ENCODE measurements at places on chromosomes 13 and 19.
A peak's percentile ranks its signal among the peaks of the same experiment; 100 is the strongest.

DNA sequence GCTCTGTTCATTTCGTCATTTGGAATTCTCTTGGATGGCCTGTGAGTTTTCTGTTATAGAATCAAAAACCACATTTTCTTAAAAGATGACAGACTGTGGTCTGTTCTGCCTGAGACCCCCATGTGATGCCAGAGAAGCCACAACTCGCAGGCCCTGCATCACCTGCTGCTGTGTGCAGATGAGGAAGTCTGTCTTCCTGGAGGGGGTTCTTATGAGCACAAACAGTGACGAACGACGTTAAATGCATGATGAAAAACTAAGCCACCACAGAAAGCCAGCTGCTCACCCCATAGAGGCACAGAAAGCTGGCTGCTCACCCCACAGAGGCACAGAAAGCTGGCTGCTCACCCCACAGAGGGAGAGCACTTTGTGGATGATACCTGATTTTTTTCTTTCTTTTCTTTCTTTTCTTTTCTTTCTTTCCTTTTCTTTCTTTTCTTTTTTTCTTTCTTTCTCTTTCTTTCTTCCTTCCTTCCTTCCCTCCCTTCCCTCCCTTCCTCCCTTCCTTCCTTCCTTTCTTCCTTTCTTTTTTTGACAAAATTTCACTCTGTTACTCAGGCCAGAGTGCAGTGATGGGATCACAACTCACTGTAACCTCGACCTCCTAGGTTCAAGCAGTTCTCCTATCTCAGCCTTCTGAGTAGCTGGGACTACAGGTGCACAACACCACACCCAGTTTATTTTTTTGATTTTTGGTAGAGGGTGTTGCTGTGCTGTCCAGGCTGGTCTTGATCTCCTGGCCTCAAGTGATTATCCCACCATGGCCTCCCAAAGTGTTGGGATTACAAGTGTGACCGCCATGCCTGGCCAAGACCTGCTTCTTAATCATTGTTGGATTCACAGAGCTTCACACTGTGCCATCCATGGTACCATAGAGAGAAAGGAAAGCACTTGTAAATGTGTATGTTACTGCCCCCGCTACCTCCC, 1191.4 kb downstream of the UQCRFS1 start:
- DNase-seq, result no peak

DNA sequence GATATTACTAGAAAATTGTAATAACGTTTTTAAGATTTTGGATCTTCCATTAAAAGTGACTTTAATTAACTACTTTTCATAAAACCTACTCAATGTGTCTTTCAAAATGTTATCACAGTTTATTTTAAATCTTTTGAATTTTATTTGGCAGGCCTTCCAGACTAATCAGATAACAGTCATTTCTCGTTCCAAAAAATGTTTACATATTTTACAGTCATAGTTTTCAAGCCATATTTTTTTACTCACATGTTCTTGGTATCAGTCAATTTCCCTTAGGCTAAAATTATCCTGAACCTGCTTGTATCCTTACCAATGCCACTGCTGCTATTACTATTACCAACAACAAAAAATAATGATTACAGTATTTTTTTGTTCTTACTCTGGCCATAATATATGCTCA, 1783.5 kb downstream of the SLITRK5 start:
- DNase-seq, result no peak

GRCh38 chr13:42612021-42612765, 38.2 kb downstream of the TNFSF11 start:
- no peak for DNase-seq

GRCh38 chr19:11342429-11342828, 3.0 kb upstream of the RAB3D start:
- no peak for DNase-seq

GRCh38 chr13:46569456-46569855, 16.5 kb downstream of the LRCH1 start:
- DNase-seq, result no peak

DNA sequence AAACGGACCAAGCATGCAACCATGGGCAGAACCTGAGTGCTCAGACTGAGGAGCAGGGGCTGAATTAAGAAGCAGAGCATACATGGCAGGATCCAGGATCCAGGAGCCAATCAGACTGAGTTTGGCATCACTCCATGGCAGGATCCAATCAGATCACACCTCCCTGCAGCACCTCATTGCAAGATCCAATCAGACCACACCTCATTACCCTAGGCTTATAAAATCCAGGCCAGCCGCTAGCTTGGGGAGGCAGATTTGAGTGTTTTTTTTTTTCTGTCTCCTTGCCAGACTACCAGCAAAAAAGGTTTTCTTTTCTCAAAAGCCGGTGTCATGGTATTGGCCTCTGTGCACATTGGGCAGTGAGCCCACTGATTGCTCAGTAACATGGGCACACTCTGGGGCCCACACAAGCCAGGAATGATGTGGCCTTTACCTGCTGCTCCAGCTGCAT, 127.9 kb upstream of the GJB6 start:
- DNase-seq, result peak; percentile 29

GRCh38 chr13:64928696-64929499, 2301.2 kb downstream of the PCDH9 start:
- peak; percentile 90 for DNase-seq

DNA sequence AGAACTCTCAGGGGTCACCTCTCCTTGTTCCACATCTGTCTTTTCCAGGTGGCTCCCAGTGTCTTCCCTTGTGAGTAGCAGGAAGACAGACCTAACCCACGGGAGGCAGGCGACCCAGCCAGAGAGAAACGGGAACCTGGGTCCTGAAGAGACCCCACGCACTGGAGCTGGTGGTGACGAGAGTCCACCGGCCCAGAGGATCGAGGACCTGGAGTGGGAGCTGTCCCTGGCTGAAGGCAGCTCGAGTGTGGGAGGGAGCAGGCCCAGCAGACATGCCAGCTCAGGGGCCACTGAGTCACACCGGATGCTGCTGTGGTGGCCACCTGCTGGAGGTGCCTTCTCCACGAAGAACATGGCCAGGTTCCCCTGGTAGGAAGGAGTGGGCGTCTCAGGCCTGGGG, 66.5 kb upstream of the ATP12A start:
- DNase-seq, result no peak

DNA sequence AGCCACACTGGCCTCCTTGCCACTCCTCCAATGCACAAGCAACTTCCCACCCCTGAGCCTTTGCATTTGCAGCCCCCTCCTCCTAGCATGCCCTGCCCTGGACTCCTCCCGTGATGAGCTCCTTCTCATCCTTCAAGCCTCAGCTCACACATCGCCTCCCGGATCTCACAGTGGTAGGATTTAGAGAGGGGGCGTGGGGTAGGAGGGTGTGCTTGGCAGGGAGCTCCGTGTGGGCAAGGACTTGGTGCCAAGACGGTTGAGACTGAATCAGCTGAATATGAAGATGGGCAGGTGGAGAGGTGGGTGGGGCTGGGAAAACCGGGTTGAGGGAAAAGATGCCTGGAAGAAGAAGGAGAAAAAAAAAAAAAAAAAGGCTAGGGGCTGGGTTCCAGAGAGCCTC, 48.4 kb upstream of the ZNRF4 start:
- no peak for DNase-seq

DNA sequence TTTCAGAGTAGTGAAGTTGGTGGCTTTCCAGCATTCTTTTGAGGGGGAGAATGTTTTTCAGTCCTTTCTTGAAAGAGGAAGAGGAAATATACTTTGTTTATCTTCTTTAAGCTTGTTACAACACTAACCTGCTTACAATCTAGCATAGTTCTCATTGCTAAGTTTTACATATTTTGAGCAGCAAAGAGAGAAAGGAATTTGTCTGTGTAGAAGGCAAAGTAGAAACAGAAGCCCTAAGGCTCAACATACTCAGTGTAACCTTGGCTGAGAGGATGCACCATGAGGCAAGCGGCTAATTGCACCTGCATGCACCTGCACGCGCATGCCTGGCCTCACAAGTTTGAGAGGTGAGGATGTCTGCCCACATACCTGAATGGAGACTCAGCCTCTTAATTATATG, 2.2 kb downstream of the FRY start:
- DNase-seq, result peak; percentile 28

GRCh38 chr19:35776102-35776788, 881 bp downstream of the ARHGAP33 start:
- DNase-seq, result no peak

DNA sequence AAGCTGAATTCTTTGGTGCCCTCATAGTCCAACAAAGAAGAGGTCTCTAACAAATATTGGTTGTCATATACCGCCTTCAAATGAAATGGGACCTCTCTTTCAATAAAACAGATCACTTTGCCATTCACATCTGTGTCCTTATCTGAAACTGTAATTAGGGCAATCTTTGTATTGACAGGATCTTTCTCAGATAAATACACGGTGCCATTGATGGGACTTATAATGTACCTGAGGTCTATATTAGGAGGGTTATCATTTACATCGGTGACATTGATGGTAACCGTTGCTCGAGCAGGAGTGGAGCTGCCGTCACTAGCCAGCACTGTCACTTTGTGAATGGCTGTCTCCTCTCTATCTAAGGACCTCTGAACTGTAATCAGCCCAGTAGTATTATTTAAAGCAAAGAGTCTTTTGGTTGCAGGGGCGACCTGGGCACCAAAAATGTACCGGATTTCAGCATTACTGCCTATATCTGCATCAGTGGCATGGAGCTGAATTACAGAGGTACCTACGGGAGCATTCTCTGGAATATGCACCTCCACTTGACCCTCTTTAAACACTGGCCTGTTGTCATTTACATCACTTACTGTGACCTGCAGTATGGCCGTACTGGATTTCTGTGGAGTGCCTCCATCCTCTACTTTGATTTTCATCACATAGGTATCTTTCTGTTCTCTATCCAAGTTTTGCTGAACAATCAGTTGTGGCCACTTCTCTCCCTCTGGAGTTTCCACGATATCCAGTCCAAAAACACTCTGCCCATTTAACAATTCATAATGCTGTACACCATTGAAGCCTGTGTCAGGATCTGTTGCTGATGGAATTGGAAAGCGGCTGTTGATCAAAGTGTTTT, 2.8 kb downstream of the PCDH9 start:
- DNase-seq, result no peak
